ENCODE measurements at places on chromosomes 11 and 22. TPM values are rescaled to one million over a fixed set of nuclear protein-coding genes. Genes with fewer than 3 reads are reported as not detected.

The SMC1B gene
- 0.03 TPM for total RNA-seq

The BATF2 gene
- 0.64 TPM for total RNA-seq

The TBX10 gene
- not detected for total RNA-seq

The MS4A5 gene
- total RNA-seq: not detected

The VSIG10L2 gene
- not detected for total RNA-seq

The OTOG gene
- total RNA-seq: not detected

The BRSK2 gene
- 6.2 TPM for total RNA-seq

The STIP1 gene
- total RNA-seq: 251 TPM

The ISX gene
- not detected for total RNA-seq

The OR51B2 gene
- not detected for total RNA-seq

The TM7SF2 gene
- 5.4 TPM for total RNA-seq

The SLC22A8 gene
- not detected for total RNA-seq

The KRTAP5-9 gene
- total RNA-seq: not detected

The TENM4 gene
- 0.01 TPM for total RNA-seq

The SPTY2D1 gene
- total RNA-seq: 13.5 TPM

The PRCP gene
- total RNA-seq: 48.6 TPM

The MOGAT2 gene
- total RNA-seq: not detected

The C11orf87 gene
- total RNA-seq: 0.07 TPM

The SULT4A1 gene
- total RNA-seq: not detected
